Breast epithelium (tissue), 4 donors: ENCODE measurements at places on chromosomes 4 and X.

GRCh38 chrX:19658030-19658429 lies 142.7 kb upstream of the MAP3K15 start:
- DNase-seq: no peak

DNA sequence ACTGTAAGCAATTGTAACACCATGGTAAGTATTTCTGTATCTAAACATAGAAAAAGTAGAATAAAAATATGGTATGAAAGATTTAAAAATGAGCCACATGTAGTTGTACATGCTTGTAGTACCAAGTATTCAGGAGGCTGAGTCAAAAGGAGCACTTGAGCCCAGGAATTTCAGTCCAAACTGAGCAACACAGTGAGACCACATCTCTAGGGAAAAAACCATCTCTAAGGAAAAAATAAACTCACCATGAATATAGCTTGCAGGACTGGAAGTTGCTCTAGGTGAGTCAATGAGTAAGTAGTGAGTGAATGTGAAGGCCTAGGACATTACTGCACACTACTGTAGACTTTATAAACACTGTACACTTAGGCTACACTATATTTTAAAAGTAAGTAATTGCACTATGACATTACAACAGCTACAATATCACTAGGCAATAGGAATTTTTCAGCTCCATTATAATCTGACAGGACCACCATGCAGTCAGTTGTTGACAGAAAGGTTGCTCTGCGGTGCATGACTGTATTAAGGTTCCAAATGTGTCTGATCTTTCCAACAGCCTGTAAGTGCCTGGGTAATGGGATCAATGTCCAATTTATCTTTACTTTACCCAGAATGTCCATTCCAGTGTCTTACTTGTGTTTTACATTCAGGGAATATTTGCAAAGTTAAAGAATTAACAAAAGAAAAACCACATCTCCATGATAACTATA lies 28.9 kb upstream of the LRBA start:
- DNase-seq: no peak

- DNase-seq: no peak
These were observed 21.5 kb downstream of the TNIP2 start for GRCh38 chr4:2734612-2735011.

DNA sequence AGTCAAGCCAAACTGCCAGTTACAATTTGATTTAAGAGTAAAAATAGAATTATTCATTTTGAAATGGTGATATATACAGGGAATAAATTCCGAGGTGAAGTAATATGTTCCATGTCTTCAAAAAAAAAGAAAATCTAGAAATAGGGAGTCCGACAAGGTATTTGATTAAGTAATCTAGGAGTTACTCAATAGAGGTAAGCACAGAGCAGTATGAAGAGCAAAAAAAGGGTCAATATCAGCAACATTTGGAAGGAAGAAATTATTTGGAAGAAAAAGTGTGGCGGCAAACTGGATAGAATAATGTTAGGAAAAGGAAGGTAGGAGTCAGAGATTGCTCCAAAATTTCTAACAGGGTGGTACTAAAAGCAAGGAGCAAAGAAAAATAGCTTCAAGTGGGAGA lies 113.7 kb upstream of the BMP3 start:
- no peak for DNase-seq

DNA sequence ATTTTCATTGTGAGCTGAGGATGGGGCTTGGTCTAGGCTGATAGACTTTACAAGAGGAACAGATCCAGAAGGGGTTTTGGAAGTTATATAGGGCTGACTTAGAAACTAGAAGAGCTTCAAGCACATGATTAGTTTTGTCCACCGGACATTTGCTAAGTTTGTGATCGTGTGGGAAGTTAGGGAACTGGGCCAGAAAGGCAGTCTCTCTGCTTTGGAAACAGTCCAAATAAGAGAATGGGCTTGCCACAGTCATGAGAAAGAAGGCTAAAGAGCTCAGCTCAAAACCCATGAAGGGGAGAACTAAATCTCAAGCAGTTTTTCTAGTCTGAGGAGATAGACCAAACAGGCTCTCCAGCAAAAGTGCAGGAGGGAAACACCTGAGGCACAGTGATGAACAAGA lies 67.8 kb downstream of the ZNF674 start:
- no peak for DNase-seq

- no peak for DNase-seq
These were observed 134.5 kb upstream of the RASGEF1B start for GRCh38 chr4:81606166-81606565.

DNA sequence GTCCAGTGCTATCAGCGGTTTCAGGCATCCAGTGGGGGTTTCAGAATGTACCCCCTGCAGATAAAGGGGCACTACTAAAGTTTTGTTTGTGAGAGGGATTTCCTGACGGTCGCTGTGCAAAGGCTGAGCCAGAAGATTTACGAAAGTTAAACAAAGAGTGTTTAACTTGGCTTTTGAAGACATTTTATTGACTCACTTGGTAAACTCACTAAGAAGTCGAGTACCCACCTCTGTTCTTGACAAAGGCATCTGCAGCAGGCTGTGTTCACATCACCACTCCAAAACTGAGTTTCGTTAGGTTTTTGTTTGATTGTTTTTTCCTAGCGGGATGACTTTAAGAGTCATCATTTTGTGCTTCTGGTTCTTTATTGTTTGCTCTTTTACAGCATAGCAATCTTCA lies 143.9 kb upstream of the TBL1X start:
- no peak for DNase-seq

- no peak for DNase-seq
These were observed 128.7 kb downstream of the ARHGAP24 start for GRCh38 chr4:85603437-85604336.

GRCh38 chr4:75821966-75822365 lies 80.3 kb downstream of the PPEF2 start:
- DNase-seq: no peak

GRCh38 chr4:6944301-6945051 lies 34.9 kb downstream of the TBC1D14 start:
- no peak for DNase-seq

DNA sequence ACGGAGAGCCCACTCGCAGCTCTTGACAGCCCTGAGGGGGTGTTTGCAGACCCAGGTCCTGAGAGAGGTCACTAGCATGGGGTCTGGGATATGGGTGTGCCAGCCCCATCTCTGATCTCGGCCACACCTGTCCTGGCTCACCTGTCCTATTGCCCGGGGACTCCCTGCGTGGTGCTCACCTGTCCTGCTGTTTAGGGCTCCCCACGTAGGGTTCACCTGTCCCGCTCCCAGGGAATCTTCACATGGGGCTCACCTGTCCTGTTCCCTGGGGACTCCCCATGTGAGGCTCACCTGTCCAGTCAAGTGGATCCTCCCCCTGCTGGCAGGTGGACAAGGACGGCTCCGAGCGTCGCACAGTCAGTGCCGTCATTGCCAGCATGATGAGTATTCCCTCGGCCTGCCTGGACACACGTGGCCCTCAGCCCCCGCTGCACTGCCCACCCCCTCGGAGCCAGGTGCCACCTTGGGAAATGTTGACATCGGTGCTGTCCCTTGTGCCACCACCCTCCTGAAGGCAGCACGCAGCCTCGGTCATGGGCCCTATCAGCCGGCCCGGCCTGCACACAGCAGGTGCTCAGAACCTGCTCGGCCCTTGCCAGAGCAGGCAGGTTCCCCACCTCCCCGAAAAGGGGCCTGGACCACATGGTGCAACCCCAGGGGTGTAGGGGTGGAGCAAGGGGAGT lies 6.3 kb downstream of the SLC49A3 start:
- DNase-seq: no peak

- no peak for DNase-seq
These were observed 132.4 kb upstream of the USP9X start for GRCh38 chrX:40952855-40953254.

DNA sequence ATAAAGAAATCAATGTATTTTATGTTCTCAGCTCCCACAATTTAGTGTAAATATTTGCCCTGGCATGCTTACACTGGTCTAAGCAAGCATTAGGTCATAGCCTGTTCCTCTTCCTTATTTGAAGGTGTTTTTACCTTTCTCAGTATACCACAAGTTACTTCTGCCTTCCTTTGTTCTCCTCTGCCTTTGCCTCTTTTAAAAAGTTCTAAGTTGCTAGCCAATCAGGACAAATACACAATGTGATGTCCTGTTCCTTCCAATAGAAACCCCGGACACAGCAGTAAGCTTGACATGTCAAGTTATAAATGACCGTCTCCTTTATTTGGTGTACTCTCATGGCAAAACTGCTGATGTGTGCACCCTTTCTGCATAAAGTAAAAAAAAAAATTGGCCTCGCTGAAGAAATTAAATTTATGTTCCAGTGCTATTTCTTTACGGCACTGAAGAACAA lies 49.4 kb downstream of the UGT2B10 start:
- DNase-seq: no peak

- DNase-seq: no peak
These were observed 25.4 kb downstream of the FGFBP1 start for GRCh38 chr4:15912961-15913630.

DNA sequence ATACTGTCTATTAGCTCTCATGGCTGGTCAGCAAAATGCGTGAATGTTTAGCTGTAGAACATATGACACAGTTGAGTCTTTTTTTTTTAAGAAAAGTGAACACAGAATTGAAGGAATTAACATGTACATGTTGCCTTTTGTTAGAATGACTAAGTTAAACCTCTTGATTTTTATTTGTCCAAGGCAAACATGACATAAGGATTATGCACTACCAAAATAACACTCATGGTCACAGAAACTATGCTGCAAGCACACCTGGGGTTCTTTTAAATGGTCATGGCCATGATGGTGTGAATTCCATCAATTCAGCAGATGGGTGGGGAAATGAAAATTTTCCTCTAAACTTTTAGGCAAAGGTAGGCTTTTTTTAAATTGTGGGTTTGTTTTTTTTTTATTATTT lies 80.1 kb upstream of the CXCL13 start:
- DNase-seq: no peak

DNA sequence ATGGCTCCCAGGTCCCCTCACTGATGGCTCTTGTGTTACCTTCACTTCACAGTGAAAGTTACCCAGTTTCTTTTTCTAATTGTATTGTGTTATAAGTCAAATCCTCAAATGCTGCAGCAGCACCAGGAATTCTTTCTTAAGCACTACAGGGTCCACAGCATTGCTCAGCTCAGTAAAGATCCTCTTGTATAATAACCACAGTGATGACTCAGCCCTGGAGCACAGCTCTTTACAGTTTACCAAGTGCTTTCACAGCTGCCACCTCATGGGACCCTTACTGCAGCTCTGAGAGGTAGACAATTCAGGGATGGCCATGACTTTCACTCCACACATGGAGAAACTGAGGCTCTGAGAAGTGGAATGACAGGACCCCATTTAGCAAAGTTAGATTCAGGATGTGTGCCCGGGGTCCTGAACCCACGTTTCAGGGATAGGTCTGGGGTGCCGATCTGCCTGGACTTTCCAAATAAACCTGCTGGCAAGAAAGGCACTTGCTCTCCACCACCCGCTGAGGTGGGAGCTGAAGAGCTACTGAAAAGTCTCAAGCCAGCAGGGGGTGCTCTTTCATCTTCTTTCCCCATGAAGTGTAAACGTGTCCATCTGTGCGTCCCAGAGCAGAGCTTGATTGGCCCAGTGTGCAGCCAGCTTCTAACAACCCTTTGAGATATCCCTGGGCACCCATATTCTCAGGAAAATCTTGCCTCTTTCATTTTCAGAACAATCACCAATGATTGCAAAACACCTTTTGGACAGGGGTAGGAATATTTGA lies 35.7 kb upstream of the GABRQ start:
- no peak for DNase-seq

DNA sequence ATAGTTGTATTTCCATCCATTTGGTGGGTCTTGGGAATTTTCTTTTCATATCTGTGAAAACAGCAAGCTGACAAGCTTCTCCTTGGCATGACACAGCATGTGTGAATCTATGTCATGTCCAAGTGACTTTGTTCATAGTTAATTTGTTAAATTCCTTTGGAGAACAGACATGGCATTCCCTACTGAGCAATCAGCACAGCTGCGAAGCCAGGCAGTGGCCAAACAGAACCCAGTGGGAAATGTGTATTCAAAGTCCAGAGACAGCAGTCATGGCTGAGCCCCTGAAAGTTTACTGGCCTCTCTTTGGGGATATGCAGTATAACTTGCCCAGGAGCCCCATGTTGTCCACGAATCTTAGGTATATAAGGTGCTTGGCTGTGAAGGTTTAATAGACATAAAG lies 474.7 kb downstream of the NKX6-1 start:
- DNase-seq: no peak

- no peak for DNase-seq
These were observed 36.7 kb downstream of the CHRDL1 start for GRCh38 chrX:110758781-110759422.

GRCh38 chrX:22135994-22136684 lies 104.0 kb downstream of the PHEX start:
- DNase-seq: no peak

GRCh38 chr4:113971706-113972360 lies 7.6 kb downstream of the ARSJ start:
- DNase-seq: no peak

DNA sequence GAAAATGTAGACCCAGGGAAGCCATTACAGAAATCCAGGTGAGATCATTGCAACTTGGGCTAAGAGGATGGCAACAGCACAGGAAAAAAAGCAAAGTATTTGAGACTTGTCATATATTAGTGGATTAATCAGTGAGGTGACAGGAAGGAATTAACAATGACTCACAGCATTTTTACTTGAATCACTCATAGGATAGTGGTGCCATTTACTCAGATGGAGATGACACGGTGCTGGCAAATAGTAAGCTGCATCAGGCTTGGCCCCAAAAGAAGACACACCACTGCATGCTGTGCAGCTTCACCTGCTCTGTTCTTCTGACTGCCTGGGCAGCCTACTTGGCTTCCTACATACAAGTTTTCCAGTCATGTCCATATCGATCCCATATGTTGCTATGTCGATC lies 144.8 kb downstream of the FRYL start:
- DNase-seq: no peak

DNA sequence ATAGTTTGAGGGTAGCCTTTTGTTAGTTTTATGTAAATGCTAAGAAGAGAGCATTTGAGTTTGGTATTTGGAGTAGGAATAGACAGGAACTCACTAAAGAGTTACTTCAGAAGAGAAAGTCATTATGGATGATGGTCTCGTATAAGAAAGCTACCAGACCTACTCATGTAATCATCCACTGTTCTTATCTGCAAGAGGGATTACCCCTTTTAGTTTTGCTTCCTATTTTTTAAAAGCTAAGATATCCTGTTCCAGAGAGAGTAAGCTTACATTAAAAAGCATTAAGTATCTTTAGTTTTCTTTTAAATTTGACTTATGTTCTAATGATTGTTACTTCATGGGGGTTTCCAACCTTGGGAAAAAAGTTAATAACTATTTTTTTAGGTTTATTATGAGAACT lies 12.5 kb upstream of the ART3 start:
- no peak for DNase-seq

DNA sequence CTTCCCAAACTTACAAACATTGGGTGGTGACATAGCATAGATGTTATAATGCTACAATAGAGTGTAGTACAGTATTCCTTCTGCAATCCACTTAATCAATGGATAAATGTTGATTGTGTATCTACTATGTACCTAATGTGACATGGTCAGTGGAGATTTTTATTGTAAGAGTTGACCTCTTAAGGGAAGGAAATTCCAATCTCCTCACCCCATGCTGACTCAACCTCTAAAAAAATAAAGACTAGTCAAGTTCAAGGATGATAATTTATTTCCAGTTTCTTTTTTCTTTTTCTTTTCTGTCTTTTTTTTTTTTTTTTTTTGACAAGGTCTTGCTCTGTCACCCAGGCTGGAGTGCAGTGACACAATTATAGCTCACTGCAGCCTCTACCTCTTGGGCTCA lies 206.5 kb upstream of the STS start:
- DNase-seq: no peak
